ENCODE measurements at places on chromosomes 2 and 18.

DNA sequence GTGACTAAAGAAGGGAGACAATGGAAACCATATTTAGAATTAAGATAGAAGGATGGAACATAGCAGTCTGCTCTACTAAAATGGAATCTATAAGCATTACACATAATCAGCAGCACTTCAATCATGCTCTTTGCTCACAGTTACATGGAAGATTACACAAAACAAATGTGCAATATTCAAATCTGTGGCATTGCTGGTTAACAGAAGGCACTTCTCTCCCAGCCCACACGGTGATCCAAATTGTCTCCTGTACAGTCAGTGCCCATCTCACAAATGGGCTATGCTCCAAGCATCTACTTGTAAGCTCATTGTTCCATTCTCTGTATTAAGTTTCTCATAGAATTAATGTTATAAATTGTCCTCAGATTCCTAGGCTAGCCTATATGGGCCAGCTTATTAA is 716.6 kb downstream of the NRXN1 start:
- DNase-seq = no peak

DNA sequence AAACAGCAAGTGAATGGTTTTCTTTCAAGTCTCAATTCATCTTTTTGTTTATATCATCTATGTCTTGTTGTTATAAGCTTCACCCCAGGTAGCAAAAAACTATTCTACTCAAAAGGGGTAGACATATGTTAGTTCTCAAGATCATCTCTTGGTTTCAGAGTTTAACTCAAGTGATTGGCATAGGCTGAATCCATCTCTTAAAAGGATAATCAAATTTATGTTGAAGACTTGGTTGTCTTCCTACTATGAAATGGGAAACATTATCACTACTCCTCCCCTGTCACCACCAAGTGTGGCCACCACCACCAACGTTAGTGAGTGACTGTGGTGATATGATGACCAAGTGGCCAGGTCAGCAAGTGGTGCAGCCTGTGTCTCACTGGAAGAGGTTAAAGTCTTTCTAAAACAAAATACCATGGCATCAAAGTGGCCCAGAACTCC is 1.5 kb downstream of the IL1B start:
- no peak for DNase-seq

- DNase-seq = no peak
Observed at GRCh38 chr2:29024882-29025430, 43.9 kb downstream of the TOGARAM2 start.

DNA sequence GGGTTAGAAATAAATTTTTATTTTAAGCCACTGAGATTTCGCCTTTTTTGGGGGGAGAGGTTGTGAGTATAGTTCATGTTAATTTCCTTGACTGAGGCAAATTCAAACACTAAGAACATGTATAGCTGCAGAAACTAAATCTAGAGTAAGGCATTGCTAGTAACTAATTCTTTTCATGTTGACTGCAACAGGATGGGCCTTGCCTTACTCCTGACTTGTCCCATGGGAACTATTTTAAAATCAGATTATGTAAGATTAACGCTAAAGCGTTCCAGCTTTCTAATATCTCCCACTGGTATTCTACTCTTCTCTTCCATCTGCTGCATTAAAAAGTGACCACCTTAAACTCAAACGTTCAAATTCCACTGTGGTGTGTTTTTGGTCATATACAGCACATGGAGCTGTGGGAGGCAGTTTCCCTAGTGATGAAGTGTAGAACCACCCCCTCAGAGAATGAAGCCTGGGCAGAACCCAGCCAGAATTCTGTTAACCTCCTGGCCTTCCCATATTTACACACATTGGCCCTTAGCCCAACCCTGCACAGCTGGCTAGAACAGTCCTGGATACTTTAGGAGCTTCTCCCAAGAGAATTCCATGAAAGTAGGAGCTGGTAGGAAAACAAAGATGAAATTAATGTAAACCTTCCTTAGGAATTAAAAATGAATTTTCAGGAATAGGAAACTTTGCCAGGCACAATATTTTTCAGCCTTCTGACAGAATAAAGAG is 687.8 kb downstream of the SLC4A3 start:
- no peak for DNase-seq

GRCh38 chr2:44777036-44777435 is 164.5 kb upstream of the SIX3 start:
- no peak for DNase-seq

DNA sequence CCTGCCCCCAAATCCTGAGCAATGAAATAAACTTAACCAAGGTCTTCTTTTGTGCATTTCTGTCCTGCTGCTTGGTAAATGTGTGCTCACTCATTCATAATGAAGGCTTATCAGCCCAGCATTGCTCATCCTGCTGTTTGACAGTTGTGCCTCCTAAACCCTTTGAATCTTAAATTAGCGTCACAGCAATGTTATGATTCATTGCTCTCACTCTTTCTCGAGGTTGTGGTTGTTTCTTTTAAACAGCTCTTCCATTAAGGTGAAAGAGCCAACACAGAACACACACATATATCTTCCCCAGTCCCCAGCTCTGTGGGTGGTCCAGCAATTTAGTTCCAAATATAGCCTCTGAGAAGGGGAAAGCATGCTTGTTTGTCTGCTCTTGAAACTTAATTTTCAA is 84.0 kb downstream of the EVA1A start:
- DNase-seq = no peak

- no peak for DNase-seq
Observed at GRCh38 chr2:204449977-204450376, 95.3 kb upstream of the PARD3B start.

DNA sequence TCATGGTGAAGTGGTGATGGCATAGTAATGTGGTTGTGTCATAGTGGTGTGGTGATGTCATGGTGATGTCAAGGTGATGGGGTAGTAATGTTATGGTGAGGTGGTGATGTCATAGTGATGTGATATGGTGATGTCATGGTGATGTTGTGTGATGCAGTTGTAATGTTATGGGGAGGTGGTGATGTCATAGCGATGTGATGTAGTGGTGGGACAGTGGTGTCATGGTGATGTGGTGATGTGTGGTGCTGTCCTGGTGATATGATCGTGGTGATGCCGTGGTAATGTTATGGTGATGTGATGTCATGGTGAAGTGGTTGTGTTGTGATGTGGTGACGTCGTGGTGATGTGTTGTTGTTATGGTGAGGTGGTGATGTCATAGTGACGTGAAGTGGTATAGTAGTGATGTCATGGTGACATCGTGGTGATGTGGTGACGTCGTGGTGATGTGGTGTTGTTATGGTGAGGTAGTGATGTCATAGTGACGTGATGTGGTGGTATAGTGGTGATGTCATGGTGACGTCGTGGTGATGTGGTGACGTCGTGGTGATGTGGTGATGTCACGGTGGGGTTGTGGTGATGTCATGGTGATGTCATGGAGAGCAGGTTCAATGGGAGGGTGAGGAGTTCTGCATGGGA is 242.7 kb upstream of the MYT1L start:
- DNase-seq = peak; percentile 16

DNA sequence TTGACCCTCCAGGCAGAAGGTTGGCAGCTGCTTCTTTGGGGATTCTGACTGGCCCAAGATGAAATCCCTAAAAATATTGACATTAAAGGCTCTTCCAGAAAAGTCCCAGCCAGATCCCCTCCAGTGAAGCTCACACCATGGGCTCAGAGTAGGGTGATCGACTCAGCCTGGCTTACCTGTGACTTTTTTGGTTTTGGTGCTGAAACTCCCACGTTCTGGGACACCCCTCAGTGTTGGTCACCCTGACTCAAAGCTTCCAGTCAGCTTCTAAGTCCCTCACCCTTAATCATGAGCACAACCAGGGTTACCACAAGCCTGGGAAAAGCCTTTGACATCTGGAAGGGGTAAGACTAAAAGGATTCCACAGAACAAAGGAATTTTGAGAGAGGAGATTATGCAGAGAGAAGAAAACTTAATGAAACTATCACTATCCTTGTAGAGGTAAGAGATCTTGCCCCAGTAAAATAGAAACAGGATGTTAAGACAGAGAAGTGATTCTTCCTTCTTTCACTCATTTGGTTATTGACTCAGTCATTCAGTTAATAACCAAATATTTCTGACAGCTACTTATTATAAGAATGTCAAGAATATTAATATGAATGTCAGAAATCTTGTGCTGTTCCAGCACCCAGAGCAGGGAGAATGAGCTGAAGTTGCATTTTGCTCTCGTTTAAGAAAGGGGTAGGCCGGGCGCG is 66.8 kb upstream of the SEC11C start:
- DNase-seq = no peak

DNA sequence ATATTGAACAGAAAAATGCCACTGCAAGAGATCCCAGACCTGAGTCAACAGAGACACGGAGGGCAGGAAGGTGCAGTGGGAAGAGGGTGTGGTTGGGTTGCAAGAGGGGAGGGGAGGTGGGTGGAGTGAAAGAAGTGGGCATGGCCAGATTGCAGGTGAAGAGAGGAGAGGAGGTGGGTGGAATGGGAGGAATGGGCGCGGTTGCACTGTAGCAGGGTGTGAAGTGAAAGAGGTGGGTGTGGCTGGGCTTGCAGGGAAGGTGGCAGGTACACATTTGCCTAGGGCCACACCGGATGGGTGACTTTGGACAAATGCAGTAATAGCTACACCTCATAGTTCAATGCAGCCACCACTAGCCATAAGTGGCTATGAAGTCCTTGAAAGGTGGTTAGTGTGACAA is 71.1 kb downstream of the DOCK10 start:
- DNase-seq = no peak

DNA sequence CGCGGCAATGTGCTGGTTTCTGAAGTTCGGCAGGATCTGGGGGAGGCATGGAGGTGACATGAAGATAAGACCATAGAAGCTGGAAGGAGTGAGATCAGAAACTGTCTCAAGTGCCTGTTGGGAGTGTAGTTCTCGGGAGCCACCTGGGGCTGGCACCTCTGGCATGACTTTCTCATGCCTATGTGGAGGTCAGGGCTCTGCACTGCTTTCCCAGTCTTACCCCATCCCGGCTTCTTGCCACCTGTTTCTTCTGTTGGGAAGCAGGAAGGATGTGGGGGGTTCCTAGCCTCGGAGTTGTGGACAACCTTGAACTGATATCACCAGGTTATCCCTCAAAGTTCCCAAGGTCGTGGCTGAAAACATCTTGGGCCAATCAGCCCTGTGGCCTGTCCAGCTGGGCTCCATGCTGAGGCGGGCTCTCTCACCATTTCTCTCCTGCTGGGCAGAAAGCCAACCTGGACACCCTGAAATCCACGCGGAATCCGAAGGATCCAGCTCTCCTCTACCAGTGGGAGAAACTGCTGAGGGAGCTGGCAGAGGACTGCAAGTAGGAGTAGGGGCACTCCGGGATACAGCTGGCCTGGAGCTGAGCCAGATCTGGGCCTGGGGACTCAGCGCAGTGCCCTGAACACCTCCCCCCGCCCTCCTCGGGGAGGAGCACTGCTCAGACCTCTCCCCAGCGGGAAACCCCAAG is 42.5 kb downstream of the FER1L5 start:
- DNase-seq = no peak

DNA sequence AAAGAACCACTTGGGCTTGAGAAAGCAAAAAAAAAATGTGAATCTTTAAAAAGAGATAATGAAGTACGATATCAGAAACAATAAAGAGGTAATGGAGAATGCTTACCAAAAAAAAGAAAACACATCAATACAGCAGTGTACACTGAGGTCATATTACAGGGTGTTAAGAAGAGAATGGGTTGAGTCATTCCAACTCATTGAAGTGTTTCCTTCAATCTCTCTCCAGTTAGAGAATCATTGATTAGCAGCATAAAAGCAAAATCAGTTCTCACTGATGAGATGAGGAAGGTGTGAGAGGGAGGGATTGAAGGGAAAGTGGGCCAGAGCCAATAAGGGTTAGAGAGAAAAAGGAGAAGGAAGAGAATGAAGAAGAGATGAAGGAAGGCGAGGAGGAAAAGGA is 43.9 kb upstream of the SGPP2 start:
- no peak for DNase-seq

- no peak for DNase-seq
Observed at GRCh38 chr2:225637259-225637658, 237.7 kb downstream of the NYAP2 start.

DNA sequence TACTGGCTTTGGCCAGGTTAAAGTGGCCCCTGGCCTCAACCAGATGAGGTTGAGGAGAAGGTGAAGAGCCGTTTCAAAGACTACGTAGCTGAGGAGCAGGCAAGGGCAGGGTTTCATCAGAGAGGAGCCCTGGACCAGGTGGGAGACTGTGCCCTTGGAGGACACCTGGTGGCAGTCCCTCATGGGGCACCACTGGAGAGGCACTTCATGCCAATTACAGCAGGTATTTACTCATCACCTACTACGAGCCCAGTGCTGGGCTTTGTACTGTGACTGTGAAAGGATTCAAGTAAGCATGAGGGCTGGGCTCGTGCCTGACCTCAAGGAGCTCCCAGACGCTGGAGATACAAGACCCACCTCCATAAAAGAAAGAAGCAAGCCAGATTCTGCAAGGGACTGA is 37.6 kb downstream of the SMAD7 start:
- no peak for DNase-seq

DNA sequence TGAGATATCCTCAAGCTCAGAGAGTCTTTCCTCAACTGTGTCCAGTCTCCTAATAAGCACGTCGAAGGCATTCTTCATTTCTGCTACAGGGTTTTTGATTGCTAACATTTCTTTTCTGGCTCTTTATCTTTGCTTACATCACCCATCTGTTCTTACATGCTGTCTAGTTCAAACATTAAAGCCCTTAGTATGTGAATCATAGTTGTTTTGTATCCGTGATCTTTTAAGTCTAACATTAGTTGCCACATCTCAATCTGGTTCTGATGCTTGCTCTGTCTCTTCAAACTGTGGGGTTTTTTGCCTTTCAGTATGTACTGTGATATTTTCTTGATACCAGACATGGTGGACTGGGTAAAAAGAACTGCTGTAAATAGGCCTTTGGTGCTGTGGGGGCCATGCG is 235.2 kb downstream of the SH3RF3 start:
- DNase-seq = no peak

DNA sequence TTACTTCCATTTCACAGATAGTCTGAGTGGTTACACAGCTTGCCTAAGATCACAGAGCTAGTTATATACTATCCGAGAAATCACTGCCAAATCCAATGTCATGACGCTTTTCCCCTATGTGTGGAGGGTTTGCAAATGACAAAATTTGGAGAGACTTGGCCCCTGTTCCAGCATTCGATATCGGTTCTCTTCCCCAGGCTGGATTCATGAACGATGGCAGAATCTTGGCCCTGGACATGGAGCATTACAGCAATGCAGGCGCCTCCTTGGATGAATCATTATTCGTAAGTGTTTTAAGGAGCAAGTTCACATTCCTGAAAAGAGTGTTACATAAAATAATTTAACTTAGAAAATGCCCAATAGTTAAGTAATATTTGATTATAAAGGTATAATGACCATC is 55.1 kb downstream of the AOX1 start:
- no peak for DNase-seq

DNA sequence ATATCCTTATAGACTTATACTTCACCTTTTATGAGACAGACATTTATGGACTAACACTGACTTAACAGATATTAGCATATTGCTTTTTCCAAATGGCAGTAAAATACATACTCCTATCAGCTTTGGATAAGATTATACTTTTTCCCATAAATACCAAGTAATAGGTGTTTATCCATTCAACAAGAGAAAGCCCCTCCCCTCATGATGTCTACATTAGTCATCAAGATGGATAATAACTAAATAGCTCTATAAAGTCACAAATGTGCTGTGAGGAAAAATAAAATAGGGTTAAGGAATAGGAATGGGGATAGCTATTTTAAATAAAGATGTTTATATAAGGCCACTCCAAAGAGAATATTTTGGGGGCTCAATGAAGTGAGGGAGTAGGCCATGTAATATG is 39.4 kb downstream of the CSRNP3 start:
- no peak for DNase-seq
